ENCODE measurements at places on chromosomes 12 and 14.

- DNase-seq = no peak
Measured at GRCh38 chr12:124994437-124994975, 1.1 kb downstream of the BRI3BP start.

- DNase-seq = no peak
Measured at GRCh38 chr12:127650626-127651025, 616.3 kb upstream of the TMEM132C start.

- DNase-seq = no peak
Measured at GRCh38 chr12:52200781-52201450, 9.1 kb upstream of the KRT80 start.

- peak; percentile 98 for DNase-seq
Measured at GRCh38 chr12:43285159-43285598, 266.8 kb downstream of the ADAMTS20 start.

- no peak for DNase-seq
Measured at GRCh38 chr14:95164506-95164905, 7.2 kb upstream of the DICER1 start.

DNA sequence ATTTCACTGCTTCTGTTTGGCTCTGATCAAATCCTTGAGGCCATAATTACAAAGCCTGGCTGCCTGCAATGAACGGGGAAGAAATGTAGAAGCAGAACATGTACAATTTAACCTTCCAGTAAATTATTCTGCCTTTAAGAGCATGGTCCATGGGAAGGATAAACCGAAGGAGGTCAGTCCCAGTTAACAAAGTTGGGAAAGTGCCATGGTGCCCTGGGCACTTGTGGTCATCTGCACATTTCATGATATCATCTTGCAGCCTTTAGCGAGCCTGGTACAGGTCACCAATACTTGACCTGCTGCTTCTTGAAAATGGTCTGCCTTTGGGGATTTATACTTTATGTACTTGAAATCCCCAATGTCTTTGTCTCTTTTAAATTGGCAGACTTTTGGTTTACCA, 175.9 kb upstream of the KITLG start:
- no peak for DNase-seq

DNA sequence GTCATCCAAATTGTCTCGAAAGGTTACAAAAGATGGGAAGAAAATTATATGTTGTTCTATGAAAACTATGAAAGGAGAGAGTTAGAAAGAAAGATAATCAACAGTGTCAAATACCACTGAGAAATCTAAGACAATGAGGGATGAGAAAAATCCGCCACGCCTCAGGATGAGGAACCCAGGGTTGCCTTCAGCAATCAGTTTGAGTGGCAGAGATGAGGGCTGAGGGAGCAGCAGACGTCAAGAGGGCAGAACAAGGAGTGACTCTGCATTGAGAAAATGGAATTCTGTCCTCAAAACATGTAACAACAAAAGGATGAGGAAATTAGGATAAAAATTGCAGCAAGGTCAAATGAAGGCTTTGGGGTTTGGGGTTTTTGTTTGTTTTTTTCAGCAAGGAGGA, 18.3 kb upstream of the OXA1L start:
- DNase-seq = no peak

DNA sequence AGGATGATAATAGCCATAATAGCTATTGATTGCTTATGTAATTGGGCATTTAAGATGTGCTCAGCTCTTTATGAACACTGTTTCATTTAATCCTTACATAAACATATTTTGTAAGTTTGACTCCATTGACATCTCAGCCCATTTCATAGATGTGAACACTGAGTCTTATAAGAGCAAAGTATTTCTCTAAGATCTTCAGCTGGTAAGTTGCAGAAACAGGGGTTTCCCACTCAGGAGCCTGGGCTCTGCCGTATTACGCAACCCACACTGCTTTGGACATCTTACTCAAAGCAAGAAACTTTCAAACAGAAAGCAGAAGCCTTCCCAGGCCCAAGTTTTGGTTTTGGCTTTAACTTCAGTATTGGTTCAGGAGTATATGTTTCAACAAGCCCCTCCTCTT, 705.1 kb downstream of the MED13L start:
- peak; percentile 51 for DNase-seq

DNA sequence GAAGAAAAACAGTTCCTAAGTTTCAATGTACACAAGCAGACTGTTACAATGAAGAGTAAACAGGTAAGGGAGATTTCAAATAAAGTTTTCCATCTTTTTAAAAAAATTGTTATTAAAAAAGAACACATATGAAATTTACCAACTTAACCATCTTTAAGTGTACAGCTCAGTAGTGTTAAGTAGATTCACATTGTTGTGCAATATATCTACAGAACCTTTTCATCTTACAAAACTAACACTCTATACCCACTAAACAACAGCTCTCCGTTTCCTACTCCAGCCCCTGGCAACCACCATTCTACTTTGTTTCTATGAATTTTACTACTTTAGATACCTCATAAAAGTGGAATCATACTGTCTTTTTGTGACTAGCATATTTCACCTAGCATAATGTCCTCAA, 139.5 kb downstream of the SLC25A21 start:
- DNase-seq = no peak

DNA sequence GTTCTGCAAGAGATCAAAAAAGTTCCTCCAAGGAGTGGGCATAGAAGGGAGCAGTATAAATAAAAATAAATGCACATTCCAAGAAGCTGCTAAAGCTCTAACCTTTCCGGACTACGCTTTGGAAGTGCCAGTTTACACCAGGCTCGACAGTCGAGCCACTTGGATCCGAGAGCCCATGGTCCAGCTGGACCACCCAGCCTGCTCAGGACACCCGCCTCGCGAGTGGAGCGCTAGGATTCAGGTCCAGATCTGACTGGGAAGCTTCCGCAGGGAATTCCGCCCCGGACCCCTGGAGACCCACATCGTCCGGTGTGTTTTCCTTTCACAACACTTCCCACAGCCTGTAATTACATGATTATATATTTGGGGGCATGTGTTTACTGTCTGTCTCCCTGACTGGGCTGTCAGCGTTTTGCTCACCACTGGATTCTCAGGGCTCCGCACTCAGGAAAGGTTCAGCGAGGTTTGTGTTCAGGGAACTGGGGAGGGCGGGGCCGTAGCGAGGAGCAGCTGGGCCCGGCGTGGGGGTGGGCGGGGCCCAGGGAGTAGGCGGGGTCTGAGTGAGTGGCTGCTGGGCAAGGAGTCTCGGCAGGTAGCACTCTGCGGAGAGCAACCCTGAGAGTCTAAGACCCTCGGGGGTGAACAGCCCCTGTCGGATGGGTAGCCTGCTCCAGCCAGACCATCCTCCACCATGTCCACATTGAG, 52.3 kb upstream of the TMEM263 start:
- peak; percentile 61 for DNase-seq

GRCh38 chr14:94099006-94099405, 11.5 kb upstream of the IFI27 start:
- no peak for DNase-seq

GRCh38 chr12:52268212-52268611, 6.2 kb upstream of the KRT86 start:
- no peak for DNase-seq

GRCh38 chr12:27802936-27803335, 22.9 kb upstream of the MANSC4 start:
- no peak for DNase-seq

DNA sequence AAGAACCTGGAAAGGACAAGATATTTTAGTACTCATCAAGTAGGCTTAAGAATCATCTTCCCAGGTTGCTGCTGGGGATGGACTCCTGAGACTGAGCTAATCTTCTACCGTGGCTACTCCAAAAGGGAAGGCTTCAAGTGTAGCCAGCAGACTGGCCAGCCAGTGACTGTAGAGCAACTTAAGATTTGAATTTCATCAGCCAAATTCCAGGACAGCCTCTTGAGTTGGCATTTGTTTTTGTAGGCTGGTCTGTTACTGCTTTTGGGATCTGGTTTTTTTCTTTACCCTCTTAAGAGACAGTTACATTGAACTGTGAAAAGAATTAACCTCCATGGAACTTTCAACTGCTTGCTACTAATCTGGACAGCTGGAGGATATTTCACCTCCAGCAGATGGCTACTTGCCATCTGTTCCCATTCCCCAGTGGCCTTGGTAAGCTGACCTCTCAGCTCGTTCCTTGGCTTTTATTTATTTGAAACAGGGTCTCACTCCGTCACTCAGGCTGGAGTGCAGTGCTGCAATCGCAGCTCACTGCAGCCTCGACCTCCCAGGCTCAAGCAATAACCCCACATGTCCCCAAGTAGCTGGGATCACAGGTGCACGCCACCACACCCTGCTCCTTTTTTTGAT, 20.7 kb downstream of the VTI1B start:
- DNase-seq = peak; percentile 40

GRCh38 chr14:68131907-68132306, 312.3 kb downstream of the RAD51B start:
- DNase-seq = no peak

DNA sequence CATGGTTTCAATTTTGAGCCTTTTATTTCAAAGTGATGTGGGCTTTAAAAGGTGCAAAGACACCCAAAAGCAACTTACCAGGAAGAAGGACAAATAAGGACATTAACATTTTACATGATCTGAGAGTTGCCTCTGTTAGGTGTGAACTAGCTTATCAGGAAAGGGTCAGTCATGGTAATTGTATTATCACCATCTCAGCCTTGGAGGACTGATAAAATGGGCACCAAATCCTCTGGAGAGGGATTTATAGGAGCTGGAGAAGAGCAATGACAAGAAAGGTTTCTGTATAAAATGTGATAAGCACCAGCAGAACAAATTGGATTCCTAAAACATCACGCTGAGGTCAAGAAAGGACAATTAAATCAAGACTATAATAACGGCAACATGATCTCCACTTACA, 217.7 kb upstream of the PRICKLE1 start:
- DNase-seq = no peak

DNA sequence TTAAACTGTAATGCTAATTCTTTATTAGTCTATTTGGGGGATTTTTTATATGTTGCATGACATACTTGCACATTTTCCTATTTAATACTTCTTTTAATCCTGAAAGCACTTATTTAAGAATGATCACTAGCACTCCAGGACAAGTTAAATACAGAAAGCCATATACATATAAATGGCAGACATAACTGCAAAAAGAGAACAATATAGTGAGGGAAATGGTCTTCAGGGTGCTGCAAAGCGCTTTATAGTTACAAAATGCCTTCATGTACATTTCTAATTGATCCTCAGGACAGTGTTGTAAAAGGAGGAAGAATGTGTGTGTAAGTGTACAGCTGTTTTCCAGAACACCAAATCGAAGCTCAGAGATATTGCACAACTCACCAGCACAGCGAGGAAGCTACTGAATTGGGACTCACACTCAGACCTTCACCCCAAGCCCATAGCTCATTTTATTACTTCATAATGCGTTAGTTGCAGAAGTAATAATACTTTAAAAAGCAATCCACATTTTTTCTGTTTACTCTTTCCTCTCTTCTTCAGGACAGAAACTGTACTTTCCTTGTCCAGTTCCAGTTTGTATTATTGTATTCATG, 428.2 kb downstream of the RAD51B start:
- peak; percentile 78 for DNase-seq

GRCh38 chr14:22252686-22253085, 336.3 kb downstream of the DAD1 start:
- peak; percentile 39 for DNase-seq

- DNase-seq = peak; percentile 75
Measured at GRCh38 chr14:100108042-100108825, 43.0 kb downstream of the EVL start.

GRCh38 chr12:106682594-106683234, 91.8 kb upstream of the RIC8B start:
- DNase-seq = peak; percentile 75

GRCh38 chr12:103751171-103751570, 89.9 kb downstream of the NT5DC3 start:
- DNase-seq = no peak

- DNase-seq = no peak
Measured at GRCh38 chr14:105617201-105617777, 90.9 kb downstream of the TMEM121 start.

DNA sequence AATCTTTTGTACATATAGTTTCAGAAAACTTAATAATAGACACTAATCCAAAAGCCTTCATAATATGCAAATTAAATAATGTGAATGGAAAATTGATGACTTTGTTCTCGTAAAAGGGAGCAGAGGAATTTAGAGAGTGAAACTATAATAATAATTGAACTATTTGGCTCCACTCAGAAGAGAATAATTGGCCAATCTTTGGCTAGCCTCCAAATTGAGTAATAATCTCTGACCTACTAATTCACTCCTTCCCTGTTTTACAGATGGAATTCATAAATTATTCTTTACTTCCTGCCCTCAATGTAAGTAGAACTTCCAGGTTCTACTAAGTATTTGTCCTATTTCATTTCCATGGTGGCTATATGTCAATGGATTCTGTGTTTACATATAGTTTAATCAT, 15.8 kb downstream of the TRIM9 start:
- peak; percentile 21 for DNase-seq

DNA sequence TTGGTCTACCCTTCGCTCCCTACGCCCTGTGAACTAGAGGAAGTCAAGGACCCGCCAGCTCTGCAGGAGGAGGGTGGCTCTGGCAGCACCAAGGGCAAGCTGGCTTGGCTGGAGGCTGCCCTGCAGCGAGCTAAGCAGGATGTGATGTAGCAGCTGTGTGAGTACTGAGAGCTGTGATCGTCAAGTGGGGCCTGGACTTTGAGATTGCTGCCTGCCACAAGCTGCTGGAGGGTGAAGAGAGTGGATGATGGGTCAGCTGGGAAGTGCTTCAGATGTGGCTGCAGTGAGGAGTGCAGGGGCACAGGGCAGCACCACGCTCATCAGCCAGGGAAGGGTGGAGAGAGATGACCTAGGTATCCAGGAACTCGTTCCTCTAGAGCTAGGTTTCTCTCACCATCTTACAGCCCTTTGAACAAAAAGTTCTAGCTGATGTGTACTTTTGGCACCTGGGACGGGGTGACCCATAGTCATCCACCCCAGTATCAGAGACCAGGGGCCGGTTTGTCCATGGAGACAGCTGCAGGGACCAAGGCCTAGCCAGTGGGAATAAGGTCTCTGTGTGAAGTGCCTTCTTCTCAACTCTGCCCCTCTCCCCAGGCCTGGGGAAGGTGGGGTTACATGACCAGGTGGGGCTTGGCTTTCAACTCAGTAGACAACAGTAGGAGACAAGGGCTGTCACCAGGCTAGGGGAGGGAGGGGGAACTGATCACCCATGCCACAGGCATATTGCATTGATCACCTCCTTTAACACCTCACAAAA, 3.2 kb downstream of the KRT86 start:
- no peak for DNase-seq

DNA sequence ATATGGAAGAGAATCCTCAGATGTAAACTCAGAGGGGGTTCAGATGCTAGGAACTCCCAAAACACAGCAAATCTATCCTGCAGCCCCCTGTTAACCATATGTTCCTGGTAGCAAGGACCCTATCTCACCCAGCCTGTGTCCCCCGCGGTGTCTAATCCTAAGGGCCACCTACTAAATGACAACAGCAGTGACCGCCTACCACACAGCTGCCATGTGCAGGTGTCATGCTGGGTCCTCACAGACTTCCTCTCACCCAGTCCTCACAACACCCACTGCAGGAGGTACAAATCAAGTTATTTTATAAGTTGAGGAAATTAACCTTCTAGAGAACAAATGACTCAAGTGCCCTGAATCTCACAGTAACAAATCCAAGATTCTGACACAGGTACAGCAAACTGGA, 73.9 kb downstream of the ITPK1 start:
- DNase-seq = no peak

All from choroid plexus epithelial cell (primary cell).